Effector memory CD8-positive, alpha-beta T cell (primary cell): ENCODE measurements at places on chromosomes 5 and 9.

GRCh38 chr5:40406741-40407211, 272.9 kb upstream of the PTGER4 start:
- H3K4me3 ChIP-seq: peak overlapping the region; percentile 61
- H3K4me1 ChIP-seq: peaks cover 68% of the 10 kb centered on the region
- H3K27ac ChIP-seq: peak overlapping the region; percentile 99

DNA sequence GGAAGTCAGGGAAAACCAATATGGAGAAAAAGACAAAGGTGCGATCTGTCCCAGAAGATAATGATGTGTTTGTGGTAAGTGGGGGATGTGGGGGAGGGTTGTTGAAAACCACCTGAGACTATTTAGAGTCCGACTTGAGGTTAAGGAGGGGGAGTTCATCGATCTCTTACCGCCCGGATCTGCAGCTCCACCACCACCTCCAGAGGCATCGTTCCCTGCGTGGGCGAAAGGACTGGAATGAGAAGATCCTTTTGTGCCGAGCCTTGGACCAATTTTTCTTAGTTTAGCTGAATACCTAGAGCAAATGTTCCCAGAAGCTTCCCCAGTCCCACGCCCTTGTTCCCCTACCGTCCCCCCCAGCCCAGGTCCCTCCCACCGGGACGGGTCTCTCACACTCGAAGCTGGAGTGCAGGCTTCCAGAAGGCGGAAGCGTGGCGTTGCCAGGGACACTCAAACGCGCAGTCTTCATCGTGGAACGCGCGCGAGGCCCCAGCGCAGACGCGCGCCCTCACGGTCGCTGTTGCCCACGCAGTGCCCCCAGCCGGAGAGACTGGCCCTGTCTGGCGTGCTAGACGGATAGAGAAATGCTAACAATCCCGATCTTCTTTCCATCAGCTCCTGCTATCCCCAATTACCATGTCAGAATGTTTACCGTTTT, at the start of gene SPATA6L:
SPATA6L (minus strand) TSS at position 439 of the 658 bp plus-strand sequence; CDS start at position 209, 230 bp downstream.
- H3K36me3 ChIP-seq: peaks cover 17% of the 10 kb centered on the region
- H3K4me1 ChIP-seq: peaks cover 58% of the 10 kb centered on the region
- peak; percentile 18 for DNase-seq
- H3K4me3 ChIP-seq: peak within 1 kb of the TSS; percentile 71
- no peaks in the 10 kb centered on the region for H3K27me3 ChIP-seq

DNA sequence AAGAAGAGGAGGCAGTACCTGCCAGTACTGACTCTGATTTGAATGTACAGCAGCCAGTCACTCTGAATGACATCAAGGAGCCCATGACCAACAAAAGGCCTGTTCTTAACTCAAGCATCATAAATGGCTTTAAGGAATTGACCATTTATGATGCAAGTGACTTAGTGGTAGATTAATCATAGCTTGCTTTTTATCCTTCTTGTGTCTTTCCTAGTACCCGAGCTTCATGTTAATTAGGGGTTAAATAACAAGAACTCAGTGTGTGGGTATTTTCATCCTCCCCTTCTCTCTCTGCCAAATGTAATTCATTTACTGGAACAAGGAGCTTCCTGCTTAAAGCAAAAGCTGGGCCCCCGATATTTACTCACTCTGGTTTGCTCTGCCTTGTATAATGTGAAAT, 146.5 kb downstream of the UNC13B start:
- H3K27me3 ChIP-seq: peaks cover 79% of the 10 kb centered on the region
- no peak for DNase-seq
- no peaks in the 10 kb centered on the region for H3K4me1 ChIP-seq
- H3K27ac ChIP-seq: no peak overlapping the region
- H3K4me3 ChIP-seq: no peak overlapping the region

DNA sequence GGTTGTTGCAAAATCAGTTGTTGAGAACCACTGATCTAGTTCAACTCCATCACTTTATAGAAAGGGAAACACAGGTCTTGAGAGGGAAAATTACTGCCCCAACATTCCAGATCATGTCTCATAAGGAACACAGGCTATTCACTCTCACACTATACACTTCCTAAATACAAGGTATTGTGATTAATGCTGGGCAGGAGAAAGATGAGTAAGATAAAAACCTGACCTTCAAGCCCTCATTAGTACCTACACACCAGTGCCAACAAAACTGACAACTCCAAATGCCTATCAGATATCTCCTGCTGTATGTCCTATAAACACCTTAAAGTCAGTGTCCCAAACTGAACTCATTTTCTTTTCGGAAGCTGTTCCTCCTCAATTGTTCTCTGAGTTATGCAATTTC, 8.2 kb downstream of the GNE start:
- H3K4me1 ChIP-seq: peaks cover 7% of the 10 kb centered on the region
- H3K27ac ChIP-seq: no peak overlapping the region
- no peaks in the 10 kb centered on the region for H3K27me3 ChIP-seq
- H3K36me3 ChIP-seq: peaks cover 33% of the 10 kb centered on the region
- no peak for DNase-seq
- H3K4me3 ChIP-seq: no peak overlapping the region

- DNase-seq: no peak
- H3K4me1 ChIP-seq: peaks cover 3% of the 10 kb centered on the region
- H3K27me3 ChIP-seq: no peaks in the 10 kb centered on the region
- peak overlapping the region; percentile 67 for H3K27ac ChIP-seq
- no peak overlapping the region for H3K4me3 ChIP-seq
Observed at GRCh38 chr5:76691467-76692273, 24.3 kb upstream of the F2R start.

DNA sequence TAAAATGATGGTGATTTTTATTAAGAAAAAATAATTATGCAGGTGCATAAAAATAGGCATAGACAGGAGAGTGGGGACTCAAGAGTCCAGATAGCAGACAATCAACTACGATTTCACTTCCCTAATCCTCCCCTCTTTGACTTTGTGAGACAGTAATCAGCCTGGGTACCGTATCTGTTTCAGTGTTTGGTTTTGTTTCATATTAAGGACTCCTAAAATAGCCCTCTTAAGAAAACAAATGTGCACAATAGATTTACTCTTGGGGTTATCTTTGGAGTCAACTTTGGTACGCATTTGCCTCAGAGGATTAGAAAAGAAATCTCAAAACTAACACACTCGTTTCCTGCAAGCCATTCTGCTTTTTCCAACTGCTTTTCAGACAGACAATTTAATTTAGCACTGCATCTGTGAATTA, 96.3 kb downstream of the ZNF608 start:
- H3K27ac ChIP-seq: no peak overlapping the region
- H3K36me3 ChIP-seq: no peaks in the 10 kb centered on the region
- peaks cover 5% of the 10 kb centered on the region for H3K27me3 ChIP-seq
- peak overlapping the region; percentile 20 for H3K4me3 ChIP-seq
- no peak for DNase-seq

- peaks cover 20% of the 10 kb centered on the region for H3K27me3 ChIP-seq
- H3K4me3 ChIP-seq: no peak overlapping the region
- H3K27ac ChIP-seq: no peak overlapping the region
- H3K4me1 ChIP-seq: no peaks in the 10 kb centered on the region
- no peak for DNase-seq
- H3K36me3 ChIP-seq: no peaks in the 10 kb centered on the region
Observed at GRCh38 chr5:114358329-114358728, 3.5 kb upstream of the KCNN2 start.

GRCh38 chr5:143434261-143435209, 31.0 kb upstream of the NR3C1 start:
- H3K36me3 ChIP-seq: peaks cover 4% of the 10 kb centered on the region
- H3K4me1 ChIP-seq: peaks cover 24% of the 10 kb centered on the region
- no peaks in the 10 kb centered on the region for H3K27me3 ChIP-seq
- peak overlapping the region; percentile 86 for H3K4me3 ChIP-seq
- H3K27ac ChIP-seq: peak overlapping the region; percentile 90

GRCh38 chr5:66573733-66574132, 22.5 kb upstream of the MAST4 start:
- peaks cover 2% of the 10 kb centered on the region for H3K36me3 ChIP-seq
- no peaks in the 10 kb centered on the region for H3K4me1 ChIP-seq
- H3K4me3 ChIP-seq: no peak overlapping the region
- peaks cover 4% of the 10 kb centered on the region for H3K27me3 ChIP-seq
- H3K27ac ChIP-seq: no peak overlapping the region

DNA sequence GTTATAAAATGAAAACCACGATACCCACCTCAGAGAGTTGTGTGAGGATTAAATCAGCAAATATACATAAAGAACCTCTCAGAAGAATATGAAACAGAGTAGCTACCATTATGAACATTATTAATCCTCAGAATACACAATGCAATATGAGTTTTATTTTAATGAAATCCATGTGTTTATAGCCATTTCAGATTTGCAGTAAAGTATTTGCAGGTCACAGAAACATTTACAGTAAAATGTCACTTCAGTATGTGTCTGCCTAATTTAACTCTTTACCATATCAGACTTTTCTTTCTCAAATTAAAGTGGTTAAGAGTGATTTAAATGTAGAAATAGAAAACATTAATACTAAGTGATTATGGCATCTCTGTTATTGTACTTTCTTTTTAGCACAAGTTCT, 365.2 kb upstream of the MPDZ start:
- no peak overlapping the region for H3K27ac ChIP-seq
- no peak for DNase-seq
- no peaks in the 10 kb centered on the region for H3K27me3 ChIP-seq
- H3K36me3 ChIP-seq: no peaks in the 10 kb centered on the region
- no peak overlapping the region for H3K4me3 ChIP-seq

- DNase-seq: no peak
- no peaks in the 10 kb centered on the region for H3K4me1 ChIP-seq
- H3K27ac ChIP-seq: no peak overlapping the region
- peaks cover 14% of the 10 kb centered on the region for H3K27me3 ChIP-seq
- no peaks in the 10 kb centered on the region for H3K36me3 ChIP-seq
Observed at GRCh38 chr9:93813221-93814076, 141.7 kb downstream of the BARX1 start.

- no peaks in the 10 kb centered on the region for H3K4me1 ChIP-seq
- no peak overlapping the region for H3K4me3 ChIP-seq
- peaks cover 21% of the 10 kb centered on the region for H3K27me3 ChIP-seq
- no peaks in the 10 kb centered on the region for H3K36me3 ChIP-seq
Observed at GRCh38 chr5:31361234-31361633, 167.7 kb downstream of the CDH6 start.

DNA sequence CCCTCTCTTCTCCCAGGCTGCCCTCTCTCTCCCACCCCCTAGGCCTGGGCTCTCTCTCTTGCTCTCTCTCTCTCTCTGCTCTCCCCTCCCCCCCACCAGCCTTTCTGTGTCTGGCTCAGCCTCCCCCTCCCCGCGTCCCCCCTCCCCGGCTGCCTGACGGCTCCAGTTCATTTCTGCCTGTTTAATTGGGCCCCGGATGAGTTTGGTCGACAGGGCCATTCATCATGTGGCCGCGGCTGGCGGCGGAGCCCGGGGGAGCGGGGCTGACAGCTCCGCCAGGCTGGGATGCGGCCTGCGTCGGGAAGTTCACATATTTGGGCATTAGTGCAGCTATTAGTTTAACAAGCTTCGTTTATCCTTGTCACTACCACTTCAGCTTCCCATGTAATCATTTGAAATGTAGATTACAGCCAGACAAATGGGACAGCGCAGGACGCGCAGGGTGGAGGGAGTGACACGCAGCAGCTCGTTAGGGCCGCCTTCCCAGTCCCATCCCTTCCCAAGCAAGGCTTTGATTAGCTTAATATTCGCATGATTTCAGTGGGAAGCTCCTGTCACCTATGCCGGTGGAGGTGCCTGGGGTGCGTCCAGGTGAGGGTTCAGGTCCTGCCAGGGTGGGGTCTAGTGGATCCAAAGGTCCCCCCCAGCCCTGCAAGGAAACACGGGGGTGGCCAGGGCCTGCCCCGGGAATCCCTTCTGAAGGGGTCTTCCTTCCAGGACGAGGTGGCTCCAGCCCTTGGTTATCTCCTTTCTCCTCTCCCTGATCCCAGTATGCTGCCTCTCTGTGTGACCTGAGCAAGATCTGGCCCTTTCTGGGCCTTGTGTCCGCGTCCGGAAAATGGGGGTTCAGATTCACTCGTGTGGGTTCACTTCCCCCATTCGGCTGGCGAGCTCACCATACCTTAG, 214.8 kb downstream of the PAX5 start:
- H3K36me3 ChIP-seq: no peaks in the 10 kb centered on the region
- no peaks in the 10 kb centered on the region for H3K4me1 ChIP-seq
- H3K27me3 ChIP-seq: peaks cover 72% of the 10 kb centered on the region
- no peak overlapping the region for H3K4me3 ChIP-seq

GRCh38 chr9:34379334-34380033, 2.8 kb upstream of the MYORG start:
- DNase-seq: peak; percentile 90
- peak overlapping the region; percentile 3 for H3K27ac ChIP-seq
- peaks cover 30% of the 10 kb centered on the region for H3K4me1 ChIP-seq
- H3K4me3 ChIP-seq: peak overlapping the region; percentile 71
- H3K27me3 ChIP-seq: no peaks in the 10 kb centered on the region

- H3K27me3 ChIP-seq: no peaks in the 10 kb centered on the region
- peak overlapping the region; percentile 89 for H3K27ac ChIP-seq
- H3K4me3 ChIP-seq: peak overlapping the region; percentile 7
- peaks cover 43% of the 10 kb centered on the region for H3K36me3 ChIP-seq
Observed at GRCh38 chr9:92989561-92989960, 42.2 kb downstream of the FGD3 start.

- H3K36me3 ChIP-seq: no peaks in the 10 kb centered on the region
- DNase-seq: no peak
- H3K4me1 ChIP-seq: no peaks in the 10 kb centered on the region
Observed at GRCh38 chr5:71929003-71929402, 178.3 kb upstream of the MAP1B start.

DNA sequence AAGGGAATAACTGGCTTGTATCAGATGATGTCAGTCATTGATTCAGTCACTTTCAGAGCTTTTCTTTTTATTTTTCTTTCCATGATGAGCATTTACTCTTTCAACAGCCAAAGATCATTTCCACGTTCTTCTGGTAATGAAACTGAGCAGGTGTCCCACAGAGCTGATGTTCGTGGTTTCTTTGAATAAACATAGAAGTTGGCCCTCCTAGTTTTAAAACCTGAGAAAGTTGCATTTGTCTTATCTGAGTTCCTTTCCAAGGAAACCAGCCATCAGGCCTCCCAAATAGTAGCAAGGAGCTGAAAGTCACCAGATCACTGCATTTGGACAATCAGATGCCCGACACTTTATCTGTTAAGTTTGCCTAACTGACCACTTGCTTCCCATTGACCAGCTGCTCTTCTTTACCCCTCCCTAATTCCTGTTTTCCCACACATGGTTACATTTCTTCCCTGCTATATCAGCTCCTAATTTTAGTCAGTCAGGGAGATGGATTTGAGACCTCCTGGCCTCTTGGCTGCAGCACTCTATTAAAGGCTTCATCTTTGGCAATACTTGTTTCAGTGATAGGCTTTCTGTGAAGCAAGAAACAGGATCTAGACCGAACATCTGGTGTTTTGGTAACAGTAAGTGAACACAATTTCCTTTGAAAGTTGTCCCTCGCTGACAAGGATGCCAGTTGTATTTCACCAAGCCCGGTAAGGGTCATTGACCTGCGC, 420.8 kb downstream of the CHSY3 start:
- DNase-seq: no peak
- no peak overlapping the region for H3K27ac ChIP-seq
- H3K36me3 ChIP-seq: no peaks in the 10 kb centered on the region
- H3K27me3 ChIP-seq: no peaks in the 10 kb centered on the region
